ENCODE measurements at places on chromosomes 6 and 20.

- DNase-seq = no peak
Measured at GRCh38 chr6:44117397-44118128, 9.7 kb downstream of the MRPL14 start.

DNA sequence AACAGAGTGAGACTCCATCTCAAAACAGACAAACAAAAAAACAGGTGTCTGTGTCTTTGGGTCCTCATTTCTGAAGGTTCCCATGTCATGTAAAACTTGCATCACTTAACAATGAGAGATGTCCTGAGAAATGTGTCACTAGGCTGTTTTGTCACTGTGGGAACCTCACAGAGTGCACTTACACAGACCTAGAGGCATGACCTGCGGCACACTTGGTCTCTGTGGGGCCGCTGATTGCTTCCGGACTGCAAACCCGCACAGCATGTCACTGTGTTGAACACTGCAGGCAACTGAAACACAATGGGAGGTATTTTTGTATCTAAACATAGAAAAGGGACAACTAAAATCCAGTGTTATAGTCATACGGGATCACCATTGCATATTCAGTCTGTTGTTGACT lies 42.3 kb upstream of the TMEM181 start:
- no peak for DNase-seq

- no peak for DNase-seq
Measured at GRCh38 chr20:24744747-24745146, 204.3 kb upstream of the CST7 start.

DNA sequence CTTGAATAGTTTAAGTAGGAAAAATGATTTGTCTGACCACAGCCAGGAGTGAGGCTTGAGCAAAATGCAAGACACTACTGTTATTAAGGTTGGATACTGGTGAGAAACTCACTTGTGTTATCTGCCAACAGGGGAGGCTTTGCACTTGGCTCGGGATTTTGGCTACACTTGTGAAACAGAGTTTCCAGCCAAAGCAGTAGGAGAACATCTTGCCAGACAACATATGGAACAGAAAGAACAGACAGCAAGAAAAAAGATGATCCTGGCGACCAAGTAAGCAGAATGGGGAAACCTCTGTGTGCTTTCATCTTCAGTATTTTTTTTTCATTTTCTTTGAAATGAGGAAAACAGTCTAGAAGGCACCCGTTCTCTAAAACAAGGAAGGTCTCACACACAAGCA lies 31.6 kb downstream of the TFAP2D start:
- no peak for DNase-seq

GRCh38 chr6:18323935-18324705 lies 59.8 kb upstream of the DEK start:
- DNase-seq = no peak

GRCh38 chr6:137200288-137200687 lies 18.9 kb downstream of the IFNGR1 start:
- no peak for DNase-seq

GRCh38 chr6:157390273-157391060 lies 9.5 kb downstream of the ZDHHC14 start:
- DNase-seq = no peak

GRCh38 chr6:158131926-158132325 lies 36.1 kb downstream of the SERAC1 start:
- no peak for DNase-seq

DNA sequence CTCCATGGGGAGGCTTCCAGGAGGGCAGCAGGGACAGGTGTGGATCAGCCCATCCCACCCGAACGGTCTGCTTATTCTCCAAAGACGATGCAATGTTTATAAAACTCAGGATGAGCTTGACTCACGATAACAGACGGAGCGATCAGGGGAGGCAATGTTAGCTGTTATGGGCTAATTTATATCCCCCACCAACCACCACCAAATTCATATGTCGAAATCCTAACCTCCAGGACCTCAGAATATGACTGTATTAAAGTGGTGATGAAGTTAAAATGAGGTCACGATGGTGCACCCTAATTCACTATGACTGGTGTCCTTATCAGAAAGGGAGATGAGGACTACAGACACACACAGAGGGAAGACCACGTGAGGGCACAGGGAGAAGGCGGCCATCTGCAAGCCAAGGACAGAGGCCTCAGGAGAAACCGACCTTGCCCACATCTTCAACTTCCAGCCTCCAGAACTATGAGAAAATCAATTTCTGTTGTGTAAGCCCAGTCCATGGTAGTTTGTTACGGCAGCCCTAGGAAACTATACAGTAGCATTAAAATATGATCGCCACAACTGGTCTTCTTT lies 7.0 kb downstream of the ADTRP start:
- no peak for DNase-seq

DNA sequence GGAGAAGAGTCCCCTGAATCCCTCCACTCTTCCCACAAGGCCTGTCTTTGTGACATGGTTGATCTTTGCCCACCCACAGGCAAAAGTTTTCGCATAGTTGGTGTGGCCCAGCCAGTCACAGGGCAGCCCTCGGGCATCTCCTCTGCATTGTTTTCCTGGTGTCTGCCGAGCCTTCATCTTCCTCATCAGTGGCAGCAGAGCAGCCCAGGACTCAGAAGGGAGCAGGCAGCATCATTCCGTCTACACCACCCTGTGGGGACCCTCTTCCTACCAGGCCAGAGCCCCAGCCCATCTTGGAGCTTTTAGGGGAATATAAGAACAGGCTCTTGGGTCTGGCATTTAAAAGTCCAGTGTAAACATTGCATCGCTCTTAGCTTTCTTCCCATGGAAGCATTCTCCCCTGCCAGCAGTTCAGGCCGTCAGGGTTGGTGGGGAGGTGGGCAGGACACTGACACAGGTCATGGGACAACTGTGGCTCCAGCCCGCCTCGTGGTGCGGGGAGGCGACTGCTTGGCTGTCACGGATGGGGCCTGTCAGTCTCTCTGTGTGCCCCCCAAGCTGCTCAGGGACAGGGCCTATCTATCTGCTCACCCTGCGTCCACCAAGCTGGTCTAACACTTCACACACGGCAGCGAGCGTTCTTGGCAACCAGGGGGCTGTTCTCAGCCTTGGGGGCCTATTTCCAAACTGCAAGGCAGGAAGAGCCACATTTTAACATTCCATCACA lies 38.3 kb downstream of the PDRG1 start:
- no peak for DNase-seq

DNA sequence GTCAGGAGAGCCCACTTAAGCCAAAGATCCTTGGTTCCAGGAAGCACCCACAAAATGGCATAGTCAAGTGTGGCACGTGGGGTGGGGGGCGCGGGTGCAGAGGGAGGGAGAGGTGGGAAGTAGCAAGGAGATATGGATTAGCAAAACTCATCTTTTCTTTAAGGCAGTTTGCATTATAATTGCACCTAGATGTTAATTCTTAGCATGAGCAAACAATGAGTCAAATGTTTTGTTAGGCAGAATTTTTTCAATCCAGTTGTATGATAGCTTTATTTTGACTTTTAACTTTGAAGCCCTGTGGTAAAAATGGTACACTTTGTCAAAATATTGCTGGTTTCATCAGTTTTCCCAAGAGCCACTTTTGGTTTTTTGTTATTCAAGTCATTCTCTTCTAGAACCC lies 15.0 kb downstream of the SCAND1 start:
- DNase-seq = no peak

GRCh38 chr6:78829407-78829806 lies 37.9 kb upstream of the IRAK1BP1 start:
- DNase-seq = no peak

DNA sequence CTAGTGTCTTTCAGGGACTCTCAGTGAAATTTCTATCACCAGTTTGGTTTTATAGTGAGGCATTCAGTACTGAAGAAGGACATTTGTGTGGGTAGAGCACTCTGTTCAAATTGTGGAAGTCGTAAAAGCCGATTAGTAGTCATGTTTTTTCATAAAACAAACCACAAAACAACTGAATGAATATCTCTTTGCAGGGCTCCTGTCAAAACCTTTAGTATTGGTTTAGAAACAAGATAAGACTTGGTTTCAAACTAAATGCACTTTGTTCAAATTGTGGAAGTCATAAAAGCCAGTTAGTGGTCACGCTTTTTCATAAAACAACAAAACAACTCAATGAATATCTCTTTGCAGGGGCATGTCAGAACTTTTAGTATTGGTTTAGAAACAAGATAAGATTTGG lies 23.8 kb downstream of the ADGRF4 start:
- no peak for DNase-seq

GRCh38 chr6:14721103-14721758 lies 524.6 kb upstream of the JARID2 start:
- no peak for DNase-seq

DNA sequence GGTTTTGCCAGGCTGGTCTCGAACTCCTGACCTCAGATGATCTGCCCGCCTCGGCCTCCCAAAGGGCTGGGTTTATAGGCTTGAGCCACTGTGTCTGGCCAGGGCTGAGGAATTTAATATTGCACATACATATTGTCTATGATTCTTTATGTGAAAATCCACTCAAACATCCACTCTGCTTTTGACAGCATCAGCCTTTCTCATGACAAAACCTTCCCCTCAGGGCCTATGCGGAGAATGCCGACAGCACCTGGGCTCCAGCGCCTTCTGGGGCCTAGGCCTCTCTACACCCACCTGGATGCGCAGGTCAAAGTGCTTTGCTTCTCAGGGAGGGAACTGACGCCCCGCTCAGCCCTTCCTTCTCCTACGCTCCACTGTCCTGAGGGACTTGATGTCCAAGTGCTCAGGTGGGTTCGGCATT lies 5.4 kb downstream of the RAMACL start:
- DNase-seq = no peak

Measured in stimulated activated CD8-positive, alpha-beta memory T cell treated with anti-CD3 and anti-CD28 coated beads, Interleukin-4, amount 100 ng/mL, for 24 hours (primary cell).